ENCODE measurements at places on chromosomes 5 and 9.

DNA sequence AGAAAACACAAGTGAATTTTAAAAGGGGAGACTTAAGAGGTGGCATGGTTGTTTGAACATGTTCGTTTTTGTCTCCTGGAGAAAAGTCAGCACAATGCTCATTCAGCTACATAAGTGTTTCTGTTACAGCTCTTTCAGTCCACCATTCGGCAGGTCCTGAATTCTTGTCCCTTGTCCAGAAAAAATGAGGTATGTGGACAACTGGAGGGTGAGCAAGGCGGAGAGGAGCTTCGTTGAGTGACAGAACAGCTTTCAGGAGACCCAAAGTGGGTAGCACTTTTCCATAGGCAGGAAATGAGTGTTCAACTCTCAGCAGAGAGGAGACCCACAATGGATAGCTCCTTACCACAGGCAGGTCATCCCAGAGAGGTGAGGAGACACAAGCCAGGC is 4.9 kb downstream of the PDCD1LG2 start:
- H3K4me1 ChIP-seq = peaks cover 38% of the 10 kb centered on the region
- H3K36me3 ChIP-seq = no peaks in the 10 kb centered on the region
- H3K27me3 ChIP-seq = no peaks in the 10 kb centered on the region

- H3K4me3 ChIP-seq = peak overlapping the region; percentile 49
- H3K27ac ChIP-seq = no peak overlapping the region
- peaks cover 5% of the 10 kb centered on the region for H3K27me3 ChIP-seq
- no peak for DNase-seq
- H3K4me1 ChIP-seq = peaks cover 12% of the 10 kb centered on the region
Measured at GRCh38 chr5:62093976-62094375, 212.0 kb upstream of the KIF2A start.

GRCh38 chr5:36269478-36269877 is 27.8 kb upstream of the NADK2 start:
- no peaks in the 10 kb centered on the region for H3K36me3 ChIP-seq
- H3K4me1 ChIP-seq = peaks cover 3% of the 10 kb centered on the region
- no peak overlapping the region for H3K4me3 ChIP-seq
- no peak for DNase-seq
- H3K27ac ChIP-seq = no peak overlapping the region

DNA sequence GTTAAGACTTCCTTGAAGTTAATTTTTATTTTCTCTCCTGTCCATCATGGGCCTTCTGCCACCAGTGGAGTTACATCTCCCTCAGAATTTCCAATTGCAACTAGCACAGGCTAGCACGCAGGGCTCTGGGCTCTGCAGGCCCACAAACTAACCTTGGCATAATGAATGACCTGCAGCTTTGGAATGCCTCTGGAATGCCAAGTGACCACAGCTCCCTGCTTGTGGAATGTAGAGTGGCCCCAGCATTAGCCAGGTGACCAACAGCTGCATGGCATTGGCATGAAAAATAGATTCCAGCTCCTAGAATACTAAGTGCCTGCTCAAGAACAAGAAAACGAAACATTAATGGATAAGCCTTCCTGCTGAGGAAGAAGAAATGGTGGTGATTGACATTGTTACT is 726.1 kb downstream of the BRINP1 start:
- no peak for DNase-seq
- H3K4me3 ChIP-seq = no peak overlapping the region
- no peaks in the 10 kb centered on the region for H3K27me3 ChIP-seq

GRCh38 chr5:126031989-126032716 is 391.1 kb upstream of the GRAMD2B start:
- no peak overlapping the region for H3K4me3 ChIP-seq
- no peak overlapping the region for H3K27ac ChIP-seq
- no peaks in the 10 kb centered on the region for H3K27me3 ChIP-seq
- no peaks in the 10 kb centered on the region for H3K36me3 ChIP-seq

GRCh38 chr5:163310997-163311396 is 126.4 kb upstream of the CCNG1 start:
- no peaks in the 10 kb centered on the region for H3K36me3 ChIP-seq
- H3K27ac ChIP-seq = no peak overlapping the region
- H3K27me3 ChIP-seq = no peaks in the 10 kb centered on the region
- no peak overlapping the region for H3K4me3 ChIP-seq
- no peaks in the 10 kb centered on the region for H3K4me1 ChIP-seq
- DNase-seq = no peak

DNA sequence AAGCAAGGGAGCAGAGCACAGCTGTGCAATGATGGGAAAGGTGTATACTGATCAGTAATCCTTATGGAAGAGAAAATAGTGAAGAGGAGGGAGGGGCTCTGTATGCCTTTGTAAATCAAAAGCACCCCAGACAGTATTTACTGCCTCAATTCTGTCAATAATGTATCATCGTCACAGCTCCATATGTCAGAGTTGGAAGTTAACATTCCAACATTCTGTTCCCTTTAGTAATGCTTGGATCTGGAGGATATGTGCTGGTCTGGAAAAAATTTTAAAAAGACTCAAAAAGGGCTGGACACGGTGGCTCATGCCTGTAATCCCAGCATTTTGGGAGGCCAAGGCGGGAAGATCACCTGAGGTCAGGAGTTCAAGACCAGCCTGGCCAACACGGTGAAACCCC is 310.4 kb downstream of the ACTL7B start:
- no peak overlapping the region for H3K4me3 ChIP-seq
- H3K4me1 ChIP-seq = no peaks in the 10 kb centered on the region
- no peaks in the 10 kb centered on the region for H3K36me3 ChIP-seq
- no peaks in the 10 kb centered on the region for H3K27me3 ChIP-seq
- no peak for DNase-seq
- H3K27ac ChIP-seq = no peak overlapping the region

DNA sequence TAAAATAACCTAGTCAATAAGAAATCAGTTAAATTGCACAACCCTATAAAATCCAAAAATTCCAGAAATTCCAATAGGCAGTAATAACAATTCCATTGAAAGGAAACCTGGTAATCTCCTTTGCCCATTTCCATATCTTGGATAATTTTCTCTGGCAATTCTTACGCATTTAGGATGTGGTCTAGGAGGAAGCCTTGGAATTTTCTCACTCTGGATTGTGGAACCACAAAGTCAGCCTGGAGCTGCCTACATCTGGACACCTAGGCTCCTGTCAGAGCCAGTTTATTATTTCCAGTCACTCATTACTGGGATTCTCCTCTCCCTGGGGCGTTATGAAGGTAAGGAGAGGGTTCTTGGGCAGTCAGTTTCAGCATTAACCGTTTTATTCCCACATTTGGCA is 40.3 kb upstream of the GNE start:
- H3K27ac ChIP-seq = no peak overlapping the region
- peaks cover 3% of the 10 kb centered on the region for H3K4me1 ChIP-seq
- no peak overlapping the region for H3K4me3 ChIP-seq
- H3K27me3 ChIP-seq = no peaks in the 10 kb centered on the region
- no peak for DNase-seq
